Upper lobe of left lung (tissue), 6 donors: ENCODE measurements at places on chromosomes 5 and 9. TPM values are rescaled to one million over a fixed set of nuclear protein-coding genes. Genes with fewer than 3 reads are reported as not detected.

The DNAI1 gene
- 4.4 TPM for total RNA-seq

The STKLD1 gene
- not detected for total RNA-seq

The ALDH1A1 gene
- 181 TPM for total RNA-seq

The ADAMTS12 gene
- total RNA-seq: 16.8 TPM

The ISL1 gene
- total RNA-seq: not detected

The ESM1 gene
- total RNA-seq: 2.0 TPM

The NIM1K gene
- total RNA-seq: 4.7 TPM

The NR2F1 gene
- total RNA-seq: 70.3 TPM

The REEP2 gene
- 0.43 TPM for total RNA-seq

The SPATA31E1 gene
- total RNA-seq: not detected

The PCDHGB1 gene
- 1.0 TPM for total RNA-seq

The WDR38 gene
- not detected for total RNA-seq

The TAF1L gene
- not detected for total RNA-seq

The SLC36A3 gene
- not detected for total RNA-seq

The PURA gene
- total RNA-seq: 30.5 TPM

The IFNE gene
- total RNA-seq: not detected

The PSD2 gene
- total RNA-seq: 0.11 TPM

The IL17B gene
- not detected for total RNA-seq

The ERAP2 gene
- 24.2 TPM for total RNA-seq

The C5orf24 gene
- 39.1 TPM for total RNA-seq
